Activated CD8-positive, alpha-beta memory T cell treated with anti-CD3 and anti-CD28 coated beads for 1 hour (primary cell): ENCODE measurements at places on chromosomes 11 and 22.

- DNase-seq = no peak
Measured at GRCh38 chr11:36609383-36609782, 11.3 kb upstream of the RAG2 start.

GRCh38 chr11:42311514-42311913 lies 852.1 kb upstream of the LRRC4C start:
- no peak for DNase-seq

GRCh38 chr11:46930089-46930488 lies 6.5 kb upstream of the CSTPP1 start:
- DNase-seq = no peak

- DNase-seq = no peak
Measured at GRCh38 chr11:117528097-117528721, 200.6 kb downstream of the CEP164 start.

GRCh38 chr11:126700768-126701519 lies 299.6 kb downstream of the KIRREL3 start:
- no peak for DNase-seq

DNA sequence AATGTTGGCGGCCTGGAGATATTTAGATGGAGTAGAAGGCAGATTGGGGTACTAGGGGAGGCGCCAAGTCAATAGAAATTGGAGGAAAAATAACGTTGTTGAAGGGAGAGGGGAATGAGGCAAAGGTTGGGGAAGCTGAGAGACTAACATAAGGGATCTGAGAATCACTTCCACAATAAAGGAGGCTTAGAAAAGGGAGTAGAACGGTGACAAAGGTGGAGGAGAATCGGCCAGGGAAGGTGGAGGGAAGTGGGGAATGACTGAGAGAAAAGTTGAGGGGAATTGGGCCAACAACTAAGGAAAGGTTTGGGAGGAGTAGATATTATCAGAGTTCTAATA lies 510 bp downstream of the PPME1 start:
- no peak for DNase-seq

GRCh38 chr11:125517116-125517770 lies 21.2 kb upstream of the FEZ1 start:
- no peak for DNase-seq

DNA sequence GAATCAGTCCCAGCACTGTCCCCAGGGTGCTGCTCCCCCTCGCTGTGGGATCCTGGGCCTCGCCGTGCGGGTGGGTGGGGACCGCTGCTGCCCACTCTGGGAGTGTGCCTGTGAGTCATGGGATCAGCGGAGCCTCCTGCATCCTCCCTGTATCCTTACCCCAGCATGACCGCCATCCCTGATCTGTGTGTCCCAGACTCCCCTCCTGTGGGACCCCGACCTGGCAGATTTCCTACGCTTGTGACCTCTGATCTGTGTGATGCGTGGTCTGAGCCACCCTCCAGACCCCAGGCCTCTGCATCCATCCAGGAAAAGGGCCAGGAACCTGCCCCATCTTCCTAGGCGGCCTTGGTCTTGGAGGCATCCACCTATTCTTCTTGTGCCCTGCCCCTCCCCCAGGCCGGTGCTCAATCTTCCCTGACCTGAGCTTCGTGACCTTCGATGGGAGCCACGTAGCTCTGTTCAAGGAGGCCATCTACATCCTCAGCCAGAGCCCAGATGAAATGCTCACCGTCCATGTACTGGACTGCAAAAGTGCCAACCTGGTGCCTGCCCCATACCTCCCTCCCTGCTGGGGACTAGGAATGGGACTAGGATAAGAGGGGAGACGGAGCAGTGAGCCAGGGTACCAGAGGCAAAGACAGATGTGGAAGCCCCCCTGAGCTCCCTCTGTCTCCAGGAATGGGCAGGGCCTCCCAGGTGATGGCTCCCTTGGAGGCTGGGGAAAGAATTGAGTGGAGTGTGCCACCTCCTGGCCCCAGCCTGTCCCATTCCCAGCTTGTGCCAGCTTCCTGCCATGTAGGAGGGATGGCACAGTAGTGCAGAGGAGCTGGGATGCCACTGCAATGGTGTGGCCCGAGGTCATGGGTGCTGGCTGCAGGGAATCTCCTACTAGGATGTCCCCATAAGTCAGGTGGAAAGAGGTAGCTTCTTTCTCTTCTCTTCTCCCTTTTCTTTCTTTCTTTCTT lies 65.4 kb downstream of the OTOG start:
- no peak for DNase-seq

DNA sequence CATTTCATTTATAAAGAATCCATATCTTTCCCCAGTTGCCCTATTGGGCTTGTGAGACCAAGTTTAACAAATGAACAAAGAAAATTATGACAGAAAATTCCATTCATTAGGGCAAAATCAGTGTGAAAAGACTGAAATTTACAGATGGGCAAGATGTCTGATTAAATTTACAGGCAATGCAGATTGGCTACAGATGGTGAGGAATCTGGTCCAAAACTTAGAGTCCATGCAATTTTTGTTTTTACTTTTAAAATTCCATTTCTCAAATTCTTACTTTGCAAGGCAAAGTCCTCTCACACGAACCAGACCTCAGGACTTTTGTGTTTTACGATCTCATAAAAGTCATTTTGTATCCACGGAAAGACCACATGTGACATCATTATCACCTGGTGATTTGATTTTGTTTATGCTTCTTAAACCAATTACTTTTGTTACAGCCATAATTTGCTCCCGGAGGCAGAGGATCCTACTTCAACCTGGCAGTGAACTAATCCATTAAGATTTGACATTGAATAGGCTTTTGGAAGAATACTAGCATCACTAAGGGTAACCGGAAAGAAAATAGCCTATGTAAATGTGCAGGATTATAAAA lies 843.7 kb upstream of the CHORDC1 start:
- no peak for DNase-seq

- DNase-seq = no peak
Measured at GRCh38 chr11:7448201-7448600, 37.1 kb upstream of the OLFML1 start.

DNA sequence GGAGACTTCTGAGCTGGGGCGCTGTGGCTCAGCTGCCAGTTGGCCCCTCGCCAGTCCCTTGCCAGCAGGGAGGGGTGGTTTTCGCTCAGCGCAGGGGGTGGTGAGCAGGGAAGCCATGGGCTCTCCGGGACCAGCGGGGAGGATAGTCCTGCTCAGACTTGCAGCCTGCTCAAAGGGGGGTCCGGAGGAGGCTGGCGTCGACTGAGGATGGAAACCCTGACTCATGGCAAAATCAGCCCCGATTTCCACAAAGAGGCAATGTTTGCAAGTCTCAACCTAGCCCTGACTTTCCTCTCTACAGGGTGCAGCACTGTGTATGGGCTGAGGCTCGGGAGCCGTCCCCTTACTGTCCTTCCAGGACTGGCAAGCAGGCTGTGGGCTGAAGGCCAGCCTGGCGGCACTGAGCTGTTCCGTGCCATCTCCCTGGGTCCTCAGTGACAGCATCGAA lies 35.1 kb downstream of the FBLN1 start:
- no peak for DNase-seq

DNA sequence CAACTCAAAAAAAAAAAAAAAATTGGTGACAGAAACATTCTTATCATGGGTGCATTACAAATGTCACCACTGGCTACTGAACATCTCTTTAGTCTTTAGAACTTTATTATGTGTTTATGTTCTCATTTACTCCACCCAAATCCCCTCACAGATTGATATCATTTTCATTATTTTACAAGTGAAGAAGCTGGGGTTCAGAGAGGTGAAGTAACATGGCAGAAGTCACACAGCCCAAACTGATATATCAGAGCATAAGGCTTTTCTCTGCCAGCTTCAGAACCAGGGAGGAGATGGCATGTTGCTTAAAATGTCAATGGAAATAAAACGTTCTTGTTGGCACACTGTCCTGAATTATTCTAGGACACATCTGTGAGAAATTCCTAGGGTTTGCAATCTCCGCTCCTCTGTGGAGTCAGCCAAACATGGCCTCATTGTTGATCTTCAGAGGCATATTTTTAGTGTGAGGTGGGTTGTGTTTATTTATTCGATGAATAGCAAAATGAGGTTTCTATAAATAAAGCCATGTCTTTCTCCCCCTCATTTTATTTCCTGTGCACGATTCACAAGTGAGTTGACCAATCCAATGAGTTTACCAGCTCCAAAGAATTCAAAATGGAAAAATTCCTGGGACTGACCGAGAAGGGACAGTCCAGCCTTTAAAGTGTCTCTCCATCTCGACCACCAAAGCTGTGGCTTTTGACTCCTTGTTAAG lies 72.9 kb upstream of the ANO1 start:
- no peak for DNase-seq

GRCh38 chr22:43438666-43439347 lies 27.0 kb downstream of the MPPED1 start:
- no peak for DNase-seq

- DNase-seq = no peak
Measured at GRCh38 chr22:27632451-27633295, 168.9 kb downstream of the MN1 start.

- no peak for DNase-seq
Measured at GRCh38 chr11:73999581-74000306, 9.1 kb downstream of the UCP3 start.

- no peak for DNase-seq
Measured at GRCh38 chr22:37445501-37445900, 18.2 kb upstream of the ELFN2 start.

- DNase-seq = no peak
Measured at GRCh38 chr11:47220401-47220821, 5.6 kb downstream of the DDB2 start.
